M059J (cell line): ENCODE measurements at places on chromosomes 3 and 15. TPM values are rescaled to one million over a fixed set of nuclear protein-coding genes. Genes with fewer than 3 reads are reported as not detected.

Gene PTX3
- 17.6 and 24.0 TPM in 2 replicates for total RNA-seq

- DNase-seq = no peak
These were observed 8.6 kb downstream of the GLT8D1 start for GRCh38 chr3:52696830-52697631.

- no peak for DNase-seq
These were observed 53.5 kb downstream of the BSN start for GRCh38 chr3:49607796-49608195.

DNA sequence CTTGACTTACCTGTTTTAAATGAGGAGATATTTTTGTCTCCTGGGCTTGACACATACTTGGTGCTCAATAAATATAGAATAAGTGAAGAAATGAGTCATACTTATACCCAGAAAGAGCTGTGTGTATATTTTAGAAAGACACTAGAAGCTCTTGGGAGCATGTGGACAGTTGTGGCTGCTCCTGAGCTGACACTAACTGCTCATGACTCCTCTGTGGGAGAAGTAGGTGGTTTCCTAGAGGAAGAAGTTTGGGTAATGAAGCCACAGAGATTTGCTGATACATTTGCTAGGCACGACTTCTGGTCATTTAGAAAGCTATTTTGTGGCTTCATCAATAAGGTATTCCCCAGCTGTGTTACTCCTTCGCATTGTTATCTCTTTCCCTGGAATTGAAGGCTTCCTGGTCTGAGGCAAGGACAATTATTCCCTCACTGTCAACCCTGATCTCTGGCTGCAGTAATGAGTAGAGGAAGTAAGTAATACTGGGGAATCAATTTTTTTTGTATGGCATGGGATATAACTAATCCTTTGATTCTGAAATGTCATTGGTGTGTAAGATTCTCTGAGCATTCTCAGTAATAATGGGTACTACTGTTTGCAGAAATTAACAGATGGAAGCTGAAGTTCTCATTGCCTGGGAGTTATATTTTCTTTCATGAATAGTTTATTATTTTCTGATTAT lies 79.6 kb upstream of the DCBLD2 start:
- peak; percentile 95 for DNase-seq
